Caki2 (cell line): ENCODE measurements at places on chromosomes 3 and 15. TPM values are rescaled to one million over a fixed set of nuclear protein-coding genes. Genes with fewer than 3 reads are reported as not detected.

- DNase-seq, result no peak
Measured at GRCh38 chr3:51937014-51937413, 4.7 kb downstream of the RRP9 start.

DNA sequence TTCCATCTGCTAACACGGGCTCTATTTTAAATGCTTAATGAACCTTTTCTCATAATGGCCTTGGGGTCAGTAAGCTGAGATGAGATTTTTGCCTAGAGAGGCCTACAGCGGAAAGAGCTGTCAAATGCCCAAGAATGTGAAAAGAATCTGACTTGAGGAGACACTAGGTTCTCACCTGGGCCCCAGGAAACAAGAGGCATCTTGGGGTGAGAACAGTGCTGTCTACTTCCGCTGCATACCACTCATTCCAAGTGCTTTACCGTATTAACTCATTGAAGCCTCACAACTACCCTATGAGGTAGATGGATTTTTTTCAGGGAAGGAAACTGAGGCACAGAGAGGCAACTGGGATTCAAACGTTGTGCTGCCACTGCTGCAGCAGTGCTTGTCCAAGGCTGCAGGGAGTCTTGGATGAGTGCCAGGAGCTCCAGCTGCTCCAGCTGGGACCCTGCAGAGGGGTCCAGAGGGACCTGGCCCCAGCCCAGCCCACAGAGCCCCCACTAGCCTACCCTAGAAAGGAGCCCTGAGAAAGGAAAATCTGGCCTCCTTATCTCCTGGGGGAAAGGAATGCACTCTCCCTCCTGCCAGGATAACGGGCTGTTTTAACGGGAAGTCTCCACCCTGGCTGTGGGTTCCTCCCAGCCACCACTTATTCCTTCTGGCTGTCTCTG lies 68.4 kb downstream of the SLC12A8 start:
- no peak for DNase-seq

- DNase-seq, result no peak
Measured at GRCh38 chr3:168065569-168065968, 30.2 kb downstream of the GOLIM4 start.

GRCh38 chr15:29299331-29299730 lies 29.7 kb upstream of the NSMCE3 start:
- no peak for DNase-seq

DNA sequence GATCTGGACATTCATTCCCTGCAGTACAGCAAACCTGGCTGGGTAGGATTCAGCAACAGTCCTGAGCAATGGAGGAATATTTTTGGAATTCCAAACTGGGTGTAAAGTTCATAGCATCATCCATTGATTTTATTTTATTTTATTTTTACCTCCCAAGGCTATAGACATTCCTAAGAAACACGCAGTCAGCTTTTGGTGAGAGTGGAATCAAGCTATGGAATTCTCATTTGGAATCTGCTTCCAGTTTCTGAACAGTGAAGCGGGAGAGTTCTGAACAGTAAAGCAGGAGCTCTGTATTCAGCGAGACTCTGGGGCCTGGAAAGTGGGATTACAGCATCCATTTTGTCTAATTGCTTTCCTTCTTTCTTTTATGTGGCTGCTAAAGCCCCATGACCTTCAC lies 1.4 kb upstream of the PDZRN3 start:
- no peak for DNase-seq

NR1D2 gene
- 3.7 and 9.3 TPM in 2 replicates for total RNA-seq

DNASE1L3 gene
- total RNA-seq, result not detected in 2 replicates
